ENCODE measurements at places on chromosomes 11 and 22.
A peak's percentile ranks its signal among the peaks of the same experiment; 100 is the strongest.

DNA sequence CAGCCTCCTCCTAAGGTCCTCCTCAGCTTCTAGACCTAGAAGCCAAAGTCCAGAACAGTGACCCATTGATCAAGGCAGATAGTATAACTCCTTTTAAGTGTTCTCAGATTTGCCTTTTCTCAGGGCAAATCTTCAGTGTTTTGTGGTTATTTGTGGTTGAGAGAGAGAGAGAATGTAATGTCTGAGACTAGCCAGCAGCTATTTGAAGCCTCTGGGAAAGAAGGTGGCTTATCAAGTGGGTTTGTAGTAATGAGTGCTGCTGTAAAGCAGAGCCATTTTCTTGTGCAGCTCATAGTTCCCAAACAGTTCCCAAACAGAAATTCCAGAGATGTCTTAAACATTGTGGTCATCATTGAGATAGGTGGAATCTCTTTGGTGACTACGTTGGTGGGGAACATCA lies 89.5 kb downstream of the RNF169 start:
- no peak for DNase-seq

- no peak for DNase-seq
Observed at GRCh38 chr11:9607511-9607899, 34.0 kb downstream of the WEE1 start.

GRCh38 chr11:134480136-134480712 lies 68.2 kb upstream of the B3GAT1 start:
- no peak for DNase-seq

- no peak for DNase-seq
Observed at GRCh38 chr11:10622957-10623791, 54.7 kb upstream of the LYVE1 start.

- DNase-seq = peak; percentile 31
Observed at GRCh38 chr11:126544108-126545056, 188.9 kb downstream of the ST3GAL4 start.

- DNase-seq = no peak
Observed at GRCh38 chr22:35344956-35345690, 35.8 kb upstream of the HMOX1 start.

GRCh38 chr11:27717377-27717776 lies 17.1 kb upstream of the BDNF start:
- DNase-seq = no peak

- no peak for DNase-seq
Observed at GRCh38 chr11:100791860-100792259, 104.8 kb downstream of the ARHGAP42 start.

DNA sequence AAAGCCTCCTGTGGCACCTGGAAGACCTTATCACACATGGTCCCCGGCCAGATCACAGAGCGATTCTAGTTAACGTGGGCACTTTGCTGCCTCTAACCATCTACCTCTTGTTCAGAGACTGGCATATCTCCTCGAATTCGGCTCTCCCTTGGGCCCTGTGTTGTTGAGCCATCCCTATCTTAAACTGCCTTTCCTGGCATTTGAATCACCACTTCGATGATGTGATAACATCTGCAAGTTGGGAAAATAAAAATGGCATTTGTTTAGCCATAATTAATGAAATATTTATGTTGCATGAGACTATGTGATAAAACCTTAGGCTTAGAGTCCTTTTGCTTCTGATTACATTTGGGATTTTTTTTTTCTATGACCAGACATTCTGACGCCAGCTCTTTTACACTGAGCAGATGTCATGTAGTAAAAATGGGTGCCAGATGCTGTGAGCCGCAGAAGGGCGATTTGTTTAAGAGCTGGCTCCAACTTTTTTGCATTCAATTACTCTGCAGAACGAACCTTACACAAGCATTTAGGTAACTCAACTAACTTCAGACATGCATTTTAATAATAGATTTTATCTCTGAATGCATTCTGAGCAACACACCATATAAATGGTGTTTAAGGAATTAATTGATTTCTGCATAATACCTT lies 58.5 kb upstream of the PARVA start:
- DNase-seq = no peak

GRCh38 chr11:117997823-117998579 lies 11.8 kb downstream of the IL10RA start:
- DNase-seq = no peak

DNA sequence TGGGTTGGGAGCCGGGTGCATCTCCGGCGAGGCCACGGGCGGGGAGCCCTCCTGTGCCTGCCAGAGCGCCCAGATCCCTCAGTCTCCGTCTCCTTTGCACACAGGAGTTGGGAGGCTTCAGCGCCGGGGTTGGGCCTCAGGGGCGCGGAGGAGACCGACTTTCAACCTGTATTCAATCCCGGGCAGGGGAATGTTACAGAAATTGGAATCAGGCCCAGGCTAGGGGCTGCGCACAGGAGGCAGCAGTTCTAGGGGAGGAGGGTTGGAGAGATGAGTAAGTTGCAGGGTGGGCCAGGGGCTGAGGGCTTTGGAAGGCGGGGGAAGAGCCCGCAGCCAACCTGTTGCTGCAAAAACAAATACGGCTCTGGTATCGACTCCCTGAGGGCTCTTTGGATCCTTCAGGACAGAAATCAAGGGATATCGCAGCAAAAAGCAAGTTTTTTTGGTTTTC lies 640 bp upstream of the KCNA4 start:
- DNase-seq = no peak

DNA sequence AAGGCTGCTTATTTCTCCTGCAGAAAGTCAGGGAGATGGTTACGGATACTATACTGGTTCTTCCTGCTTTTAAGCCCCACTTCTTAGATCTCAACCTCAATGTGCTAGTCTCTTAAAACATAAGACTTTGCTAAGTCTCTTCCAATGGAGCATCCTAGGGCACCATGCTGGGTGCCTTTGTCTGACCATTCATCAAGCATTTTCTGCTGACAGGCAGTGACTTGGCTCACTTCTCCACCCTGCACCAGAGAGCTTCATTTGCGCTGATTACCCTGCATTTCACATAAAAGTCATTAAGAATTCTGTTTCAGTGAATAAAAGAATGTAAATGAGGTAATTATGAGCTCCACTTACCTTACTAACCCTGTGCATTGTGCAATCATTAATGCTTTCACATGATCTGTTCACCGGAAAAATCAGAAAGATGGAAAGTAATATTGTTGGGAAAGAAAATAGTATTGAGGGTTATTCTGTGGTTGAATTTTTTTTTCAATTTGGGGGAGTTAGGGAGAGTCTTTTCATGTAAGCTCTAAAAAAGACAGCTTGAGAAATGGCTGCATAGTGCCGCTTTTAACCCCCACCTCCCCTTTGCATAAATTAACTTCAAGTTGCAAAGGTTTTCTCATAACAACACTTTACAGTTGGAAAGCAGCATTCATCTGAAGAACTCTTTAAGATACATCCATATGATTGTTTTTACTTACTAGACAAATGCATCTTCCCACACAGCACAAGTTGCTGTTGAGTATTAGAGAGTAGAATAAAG lies 677.3 kb upstream of the KIRREL3 start:
- no peak for DNase-seq

DNA sequence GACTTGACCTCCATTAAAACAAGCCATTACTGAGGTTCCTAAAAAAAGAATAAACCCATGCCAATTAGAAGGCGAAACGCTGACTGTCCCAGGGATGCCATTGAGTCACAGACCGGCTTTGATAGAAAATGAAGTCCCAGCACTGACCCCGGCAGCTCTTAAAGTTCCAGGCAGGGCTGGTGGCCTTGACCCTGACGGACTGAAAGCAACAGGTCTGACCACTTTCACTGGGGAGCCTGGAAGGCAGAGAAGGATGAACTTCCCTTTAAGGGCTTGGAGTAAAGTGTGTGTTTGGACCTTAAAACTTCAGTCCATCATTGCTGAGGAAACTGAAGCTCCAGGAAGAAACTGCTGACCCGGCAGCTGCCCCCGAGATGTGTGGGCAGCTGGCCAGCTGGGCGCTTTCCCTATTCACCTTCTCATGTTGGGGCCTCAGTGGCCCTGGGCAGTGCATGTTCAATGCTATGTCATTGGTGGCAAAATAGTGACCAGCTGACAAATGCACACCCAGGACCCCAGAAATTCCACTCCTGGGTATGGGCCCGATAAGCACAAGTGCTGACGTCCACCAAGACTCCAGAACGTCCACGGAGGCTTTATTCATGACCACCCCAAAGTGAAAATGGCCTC lies 18.9 kb upstream of the EFCAB6 start:
- no peak for DNase-seq

DNA sequence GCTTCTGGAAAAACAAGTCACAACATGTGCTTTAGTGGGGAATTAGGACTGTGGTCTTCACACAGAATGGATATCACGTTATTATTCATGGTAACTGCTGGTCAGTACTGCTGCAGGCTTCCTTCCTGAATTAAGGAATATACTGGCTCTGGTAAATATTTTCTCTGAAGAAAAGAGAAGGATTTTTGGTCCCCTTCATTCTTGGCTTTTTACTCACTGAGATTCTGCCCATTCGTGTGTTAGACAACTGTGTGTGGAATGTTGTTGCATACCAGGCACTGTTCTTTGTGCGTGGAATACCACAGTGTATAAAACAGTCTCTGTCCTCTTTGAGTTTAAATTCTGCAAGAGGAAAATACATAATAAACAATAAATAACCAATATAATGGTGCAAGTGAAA lies 80.3 kb downstream of the ALX4 start:
- DNase-seq = no peak
